ENCODE measurements at places on chromosomes 16 and 17.
A peak's percentile ranks its signal among the peaks of the same experiment; 100 is the strongest.

DNA sequence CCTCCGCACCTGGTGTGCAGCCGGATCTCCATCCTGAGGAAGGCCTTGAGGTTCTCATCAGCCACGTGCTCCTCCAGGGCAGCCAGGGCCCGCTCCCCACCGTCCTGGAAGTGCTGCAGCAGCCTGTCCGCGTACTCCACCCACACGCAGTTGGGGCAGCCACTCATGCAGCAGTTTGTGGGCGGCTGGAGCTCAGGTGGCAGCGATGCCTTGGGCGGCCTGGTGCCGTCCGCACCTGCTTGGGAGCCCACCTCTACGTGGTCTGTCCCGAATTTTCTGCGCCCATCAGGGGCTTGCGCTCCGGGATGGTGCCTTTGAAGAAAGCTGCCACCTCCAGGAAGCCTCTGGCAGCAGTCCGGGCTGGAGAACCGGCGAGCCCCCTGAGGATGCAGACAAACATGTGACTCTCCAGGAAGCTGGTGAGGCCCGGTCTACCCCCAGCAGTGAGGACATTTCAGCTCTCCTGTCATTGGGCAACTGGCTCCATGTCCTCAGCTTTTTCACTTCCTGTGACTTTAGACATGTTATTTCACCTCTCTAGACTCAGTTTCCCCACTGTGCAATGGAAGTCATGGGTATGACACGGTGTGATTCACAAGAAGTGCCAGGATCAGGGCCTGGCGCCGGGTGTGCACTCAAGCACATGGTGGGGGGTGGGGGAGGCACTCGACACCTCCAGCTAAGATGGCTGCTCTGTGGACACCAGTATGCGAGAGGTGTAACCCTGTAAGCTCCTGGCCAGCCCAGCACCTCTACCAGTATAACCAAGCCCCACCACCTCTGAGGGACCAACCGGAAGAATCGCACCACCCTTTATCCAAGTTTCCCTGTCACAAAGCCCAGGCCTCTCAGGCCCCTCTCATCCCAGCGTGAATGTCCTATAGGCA lies 957 bp downstream of the OXLD1 start:
- peak; percentile 25 for DNase-seq

- DNase-seq: no peak
Measured at GRCh38 chr17:5225668-5226457, 8.8 kb downstream of the SCIMP start.

DNA sequence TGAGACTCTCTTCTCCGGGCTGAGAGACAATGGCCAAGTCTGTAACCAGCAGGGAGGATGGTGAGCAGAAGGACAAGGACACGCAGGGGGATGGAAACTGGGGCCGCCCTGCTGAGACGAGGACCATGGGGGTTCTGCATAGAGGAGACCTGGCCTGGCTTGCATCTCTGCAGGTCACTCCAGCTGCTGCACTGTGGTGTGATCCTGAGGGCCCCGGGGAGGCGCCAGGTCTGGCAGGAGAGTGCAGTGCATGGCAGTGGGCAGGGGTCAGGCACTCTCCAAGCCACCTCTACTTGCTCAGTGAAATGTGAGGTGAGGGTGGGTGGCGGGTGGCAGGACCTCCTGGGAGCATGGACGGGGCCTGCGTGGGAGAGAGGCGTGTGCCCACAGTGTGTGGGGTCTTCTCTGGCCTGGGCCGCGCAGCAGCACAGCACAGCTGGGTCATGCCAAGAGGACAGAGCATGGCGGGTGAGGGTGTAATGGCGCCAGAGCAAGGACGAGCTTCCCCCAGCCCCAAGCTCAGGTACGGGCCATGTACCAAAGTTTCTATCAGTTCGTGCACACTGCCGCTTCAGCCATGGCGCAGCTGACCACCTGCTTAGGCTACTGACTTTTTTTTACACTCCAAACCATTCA lies 43.1 kb downstream of the KLHDC4 start:
- no peak for DNase-seq

DNA sequence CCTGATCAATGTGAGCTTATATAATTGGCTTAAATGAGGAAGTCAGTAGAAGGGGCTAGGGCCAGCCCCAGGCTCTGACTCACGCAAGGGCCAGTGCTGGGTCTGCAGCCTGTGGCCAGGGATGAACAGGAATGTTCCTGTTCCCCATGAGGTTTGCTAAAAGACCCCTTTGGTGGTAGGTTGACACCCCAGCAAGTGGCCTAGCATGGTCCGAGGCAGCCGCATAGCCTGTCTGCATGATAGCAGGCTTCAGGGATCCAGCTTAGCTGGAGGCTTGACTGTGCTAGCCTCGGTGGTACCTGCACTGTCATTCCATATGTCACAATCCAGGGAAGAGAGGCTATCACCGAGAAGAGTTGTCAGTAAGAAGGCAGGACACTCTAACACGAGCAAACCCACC lies 23.5 kb downstream of the TRIM25 start:
- DNase-seq: no peak

DNA sequence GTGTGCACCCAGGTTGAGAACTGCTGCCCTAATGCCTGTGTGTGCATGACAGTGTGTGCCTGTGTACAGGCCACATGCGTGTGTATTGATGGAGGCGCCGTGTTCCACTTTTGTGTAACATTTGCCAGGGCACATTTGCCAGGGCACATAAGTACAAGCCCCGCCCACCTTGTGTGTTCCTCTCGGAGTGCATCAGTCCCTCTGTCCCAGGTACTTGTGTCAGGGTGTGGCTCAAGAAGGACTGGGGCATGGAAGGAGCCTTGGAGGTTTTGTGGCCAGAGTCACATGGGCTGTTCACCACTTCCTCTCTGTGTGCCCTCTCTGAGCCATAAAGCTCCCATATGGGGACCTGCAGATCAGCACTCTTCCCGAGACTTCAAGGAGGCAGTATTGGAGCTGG lies 73.9 kb downstream of the MRM1 start:
- no peak for DNase-seq

DNA sequence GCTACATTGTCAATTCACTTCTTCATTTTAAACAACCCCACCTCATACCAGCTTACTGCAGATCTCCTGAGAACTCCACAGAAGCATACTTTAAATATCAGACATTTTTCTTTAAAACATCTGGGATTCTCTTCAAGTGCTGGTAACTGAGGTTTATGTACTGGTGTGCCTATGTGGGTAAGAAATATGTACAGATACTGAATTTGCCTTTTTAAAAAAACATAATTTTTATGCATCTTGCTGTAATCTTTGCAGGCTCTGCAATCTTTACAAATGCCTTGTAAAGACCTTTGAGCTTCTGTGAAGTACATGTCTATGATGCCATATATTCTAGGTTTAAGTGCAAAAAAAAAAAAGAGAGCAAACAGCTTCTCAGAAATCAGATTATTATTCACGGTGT lies 127.6 kb upstream of the NOG start:
- no peak for DNase-seq

GRCh38 chr16:60077861-60078260 lies 1343.7 kb upstream of the GOT2 start:
- DNase-seq: no peak

DNA sequence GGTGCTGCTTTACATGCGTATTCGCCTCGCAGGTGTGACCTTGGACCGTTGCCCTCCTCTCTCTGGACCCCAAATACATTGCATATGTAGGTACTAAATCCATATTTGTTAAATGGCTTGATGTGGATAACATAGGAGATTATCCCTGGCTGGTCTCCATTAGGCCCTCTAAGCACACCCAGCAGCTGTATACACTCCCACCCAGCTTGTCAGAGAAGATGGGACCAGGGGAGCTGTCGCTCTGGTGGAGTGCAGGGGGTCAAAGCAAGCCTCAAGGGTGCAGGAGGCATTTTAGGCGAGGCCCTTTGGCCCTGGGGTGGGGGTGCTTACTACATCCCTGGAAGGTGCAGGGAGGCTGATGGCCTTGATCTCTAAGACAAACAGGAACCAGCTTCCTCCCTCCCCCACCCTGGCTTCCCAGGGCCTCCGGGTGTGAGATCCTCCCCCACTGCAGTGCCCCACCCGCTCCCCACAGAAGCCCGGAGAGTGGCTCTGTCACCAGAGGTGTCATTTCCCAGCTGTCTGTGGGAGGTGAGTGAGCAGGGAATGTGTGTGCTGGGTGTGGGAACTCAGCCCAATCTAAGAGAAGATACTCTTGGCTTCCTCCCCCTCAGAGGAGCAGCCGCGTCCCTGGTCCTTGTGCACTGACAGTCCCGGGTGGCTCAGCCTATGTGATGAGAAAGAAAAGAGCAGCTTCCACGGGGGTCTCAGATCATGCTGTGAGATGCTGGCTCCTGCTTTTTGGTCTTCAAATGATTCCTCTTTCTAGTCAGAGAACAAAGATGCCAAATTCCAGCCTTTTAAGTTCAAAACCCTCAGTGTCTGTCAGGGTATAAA lies 1.4 kb upstream of the VAMP2 start:
- DNase-seq: peak; percentile 74

DNA sequence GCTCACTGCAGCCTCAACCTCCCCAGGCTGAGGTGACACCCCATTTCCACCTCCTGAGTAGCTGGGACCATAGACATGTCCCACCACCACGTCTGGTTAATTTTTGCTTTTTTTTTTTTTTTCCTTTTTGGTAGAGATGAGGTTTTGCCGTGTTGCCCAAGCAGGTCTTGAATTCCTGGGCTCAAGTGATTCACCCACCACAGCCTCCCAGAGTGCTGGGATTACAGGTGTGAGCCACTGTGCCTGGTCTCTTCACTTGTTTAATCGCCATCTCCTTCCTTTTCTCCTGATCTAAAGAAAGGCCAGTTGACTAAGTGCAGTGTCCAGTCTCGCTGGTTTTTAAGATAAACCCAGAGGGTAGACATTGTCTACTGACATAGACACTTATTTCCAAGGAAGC lies 152.0 kb downstream of the C16orf95 start:
- no peak for DNase-seq

- DNase-seq: peak; percentile 51
Measured at GRCh38 chr17:66397486-66397885, 95.1 kb downstream of the PRKCA start.

DNA sequence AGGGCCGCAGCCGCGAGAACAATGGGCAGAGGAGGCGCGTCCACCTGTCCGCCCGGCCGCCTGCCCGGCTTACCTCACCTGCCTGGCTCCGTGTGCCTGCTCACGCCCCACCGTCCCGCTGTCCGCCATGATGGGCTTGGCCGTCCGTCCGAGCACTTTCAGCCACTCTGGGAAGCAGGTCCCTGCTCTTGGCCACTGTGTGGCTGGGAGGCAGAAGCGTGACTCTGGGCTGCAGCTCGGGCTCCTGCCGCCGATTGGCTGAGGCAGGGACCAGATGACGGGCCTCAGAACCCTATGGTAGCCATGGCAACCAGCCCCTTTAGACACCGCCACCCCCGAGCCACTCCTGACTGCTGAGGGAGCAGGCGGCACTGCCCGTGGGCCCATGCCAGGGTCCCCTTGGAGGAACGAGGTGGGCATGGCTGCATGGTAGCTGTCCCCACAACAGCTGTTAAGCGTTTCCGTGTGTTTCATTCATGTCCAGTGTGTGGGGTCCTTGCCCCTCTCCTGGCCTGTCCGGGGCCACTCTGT lies 8.9 kb upstream of the AXIN1 start:
- DNase-seq: no peak

- DNase-seq: no peak
Measured at GRCh38 chr17:35057332-35057915, 6.1 kb downstream of the RFFL start.

- DNase-seq: no peak
Measured at GRCh38 chr16:20673071-20673806, 24.2 kb downstream of the ACSM1 start.

- no peak for DNase-seq
Measured at GRCh38 chr17:56821847-56822534, 11.7 kb downstream of the C17orf67 start.

DNA sequence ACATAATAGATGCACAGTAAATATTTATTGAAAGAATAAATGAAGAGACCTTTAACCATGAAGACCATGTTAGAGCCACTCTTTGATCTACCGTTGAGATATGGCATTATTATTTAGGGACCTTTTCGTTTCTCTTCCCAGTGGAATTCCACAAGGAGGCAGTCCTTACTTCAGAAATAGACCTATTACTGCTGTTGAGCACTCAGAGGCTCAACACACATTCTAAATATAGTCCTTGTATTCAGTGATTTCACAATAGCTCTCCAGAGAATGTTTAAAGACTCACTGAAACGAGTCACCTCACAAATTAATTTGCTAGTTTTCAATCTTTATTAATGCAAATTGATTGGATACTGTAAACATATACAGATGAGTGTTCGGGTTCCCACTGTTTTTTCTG lies 603.8 kb downstream of the CDH8 start:
- peak; percentile 51 for DNase-seq

- DNase-seq: peak; percentile 79
Measured at GRCh38 chr16:2022723-2023091, 3.1 kb downstream of the NPW start.

DNA sequence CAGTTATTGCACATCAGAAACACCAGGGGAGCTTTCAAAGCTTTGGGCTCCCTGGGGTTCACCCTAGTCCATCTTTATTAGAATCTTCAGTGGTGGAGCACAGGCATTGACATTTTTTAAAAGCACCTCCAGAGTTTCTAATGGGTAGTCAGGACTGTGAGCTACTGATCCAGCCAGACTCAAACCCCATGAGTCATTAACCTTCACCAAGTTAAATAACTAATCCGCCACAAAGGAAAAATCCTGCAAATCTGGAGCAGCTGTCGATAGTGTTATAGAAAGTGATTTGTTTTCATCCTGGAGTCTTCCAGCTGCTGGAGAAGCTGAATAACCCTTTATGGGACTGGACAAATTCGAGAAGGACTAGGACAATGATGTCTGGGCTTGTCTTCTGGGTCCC lies 93.2 kb upstream of the PIRT start:
- no peak for DNase-seq

GRCh38 chr16:88695753-88696152 lies 9.4 kb upstream of the SNAI3 start:
- no peak for DNase-seq

DNA sequence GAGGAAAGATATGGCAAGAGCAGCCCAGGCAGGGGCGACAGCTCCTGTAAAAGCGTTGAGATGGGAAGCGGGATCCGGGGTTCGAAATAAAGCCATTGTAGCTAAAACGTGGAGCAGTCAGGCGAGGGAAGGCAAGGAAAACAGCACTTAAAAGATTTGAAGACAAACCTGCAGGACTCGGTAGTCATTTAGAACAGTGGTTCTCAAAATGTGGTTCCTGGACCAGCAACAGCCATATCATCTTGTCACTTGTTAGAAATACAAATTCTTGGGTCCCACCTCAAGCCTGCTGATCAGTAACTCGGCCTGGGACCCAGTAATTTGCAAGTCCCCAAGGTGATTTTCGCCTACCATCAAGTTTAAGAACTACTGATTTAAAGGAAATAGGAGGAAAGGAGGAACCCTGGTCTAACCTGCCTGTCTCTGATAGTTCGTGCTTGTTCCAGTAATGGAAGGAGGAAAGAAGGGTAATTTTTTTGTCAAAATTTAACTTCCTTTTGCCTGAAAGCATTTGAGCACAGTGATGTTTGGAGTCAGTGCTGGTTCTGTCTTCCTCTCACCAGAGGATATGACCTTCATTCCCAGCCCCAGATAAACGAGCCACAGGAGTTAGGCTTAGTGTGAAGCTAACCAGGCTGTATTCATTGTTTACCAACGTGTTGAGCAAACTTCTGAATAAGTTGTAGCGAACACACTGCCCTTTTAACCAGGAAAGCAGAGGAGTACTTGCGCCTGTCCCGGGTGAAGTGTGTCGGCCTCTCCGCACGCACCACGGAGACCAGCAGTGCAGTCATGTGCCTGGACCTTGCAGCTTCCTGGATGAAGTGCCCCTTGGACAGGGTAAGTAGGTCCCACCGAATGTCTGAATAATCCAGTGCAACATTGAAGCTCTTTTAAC lies 1.1 kb downstream of the ORC6 start:
- no peak for DNase-seq

Measured in fibroblast of skin of scalp (primary cell).